ENCODE measurements at places on chromosomes 1 and 21.
A peak's percentile ranks its signal among the peaks of the same experiment; 100 is the strongest.

- DNase-seq, result no peak
Observed at GRCh38 chr1:167104256-167104633, 10.4 kb downstream of the STYXL2 start.

DNA sequence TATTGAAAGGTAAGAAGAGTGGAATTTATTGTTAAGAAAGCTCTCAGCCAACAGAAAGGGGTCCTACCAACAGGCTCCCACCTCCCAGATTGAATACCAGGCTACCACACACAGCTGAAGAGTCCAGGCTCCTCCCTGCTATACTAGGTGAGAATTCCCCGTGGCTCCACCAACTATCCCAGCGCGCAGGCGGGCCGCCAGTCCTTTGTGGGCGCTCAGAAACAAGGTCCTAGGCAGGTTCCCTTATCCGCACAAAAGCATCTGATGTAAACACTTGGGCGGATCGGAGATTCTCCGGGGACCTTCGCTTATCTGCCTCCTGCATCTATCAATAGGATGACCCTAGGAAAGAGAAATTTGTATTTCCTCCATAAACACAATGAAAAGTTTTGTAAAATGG is 423.9 kb upstream of the ADGRL4 start:
- DNase-seq, result no peak

DNA sequence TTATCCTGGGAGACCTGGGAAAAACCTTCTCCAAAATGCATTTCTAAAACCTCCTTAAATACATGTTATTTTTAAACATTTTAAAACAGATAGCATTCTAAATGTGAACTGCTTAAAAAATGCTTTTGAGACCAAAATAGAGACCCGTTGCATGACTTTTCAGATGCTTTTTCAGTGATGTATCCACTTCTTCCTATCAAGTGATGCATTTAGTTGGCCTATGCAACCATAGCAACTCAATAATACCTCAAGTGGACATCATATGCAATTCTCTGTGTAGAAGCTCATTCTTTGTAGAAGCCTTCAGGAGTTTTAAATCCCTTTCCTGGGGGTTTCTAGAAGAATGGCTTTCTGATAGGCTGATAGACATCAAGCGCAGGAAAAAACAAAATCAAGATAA is 94.5 kb upstream of the RAVER2 start:
- no peak for DNase-seq

GRCh38 chr1:89550995-89551394 is 26.4 kb downstream of the LRRC8B start:
- no peak for DNase-seq

GRCh38 chr1:8083739-8084484 is 57.8 kb upstream of the ERRFI1 start:
- no peak for DNase-seq

- DNase-seq, result no peak
Observed at GRCh38 chr1:38671221-38671620, 188.4 kb downstream of the RRAGC start.

GRCh38 chr1:170556917-170557316 is 25.0 kb downstream of the GORAB start:
- DNase-seq, result no peak

DNA sequence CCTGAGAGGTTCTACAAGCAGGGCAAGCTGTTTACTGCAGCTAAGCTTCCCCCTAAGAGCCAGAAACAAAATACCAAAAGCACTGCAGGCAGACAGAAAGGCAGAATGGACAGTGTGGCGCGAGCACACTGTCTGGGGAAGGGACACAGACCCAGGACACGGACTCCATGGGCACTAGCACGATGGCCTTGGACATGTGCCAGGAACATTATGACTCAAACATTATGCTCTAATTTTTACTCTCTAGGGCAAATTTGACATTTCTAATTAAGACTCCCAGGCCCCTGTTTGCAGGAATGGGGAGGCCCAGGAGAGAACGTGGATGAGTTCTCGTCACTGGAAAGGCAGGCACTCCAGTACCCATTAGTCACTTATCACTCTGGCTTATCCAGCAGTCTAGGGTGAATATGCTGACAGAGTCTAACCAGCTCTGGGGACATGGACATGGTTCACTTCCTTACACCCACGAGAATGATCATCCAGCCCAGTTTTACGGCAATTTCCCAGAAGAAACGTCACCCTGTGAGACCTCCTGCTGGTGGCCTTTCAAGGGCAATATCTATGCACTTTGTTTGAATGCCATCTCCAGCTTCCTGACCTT is 45.1 kb downstream of the CAPN8 start:
- no peak for DNase-seq

DNA sequence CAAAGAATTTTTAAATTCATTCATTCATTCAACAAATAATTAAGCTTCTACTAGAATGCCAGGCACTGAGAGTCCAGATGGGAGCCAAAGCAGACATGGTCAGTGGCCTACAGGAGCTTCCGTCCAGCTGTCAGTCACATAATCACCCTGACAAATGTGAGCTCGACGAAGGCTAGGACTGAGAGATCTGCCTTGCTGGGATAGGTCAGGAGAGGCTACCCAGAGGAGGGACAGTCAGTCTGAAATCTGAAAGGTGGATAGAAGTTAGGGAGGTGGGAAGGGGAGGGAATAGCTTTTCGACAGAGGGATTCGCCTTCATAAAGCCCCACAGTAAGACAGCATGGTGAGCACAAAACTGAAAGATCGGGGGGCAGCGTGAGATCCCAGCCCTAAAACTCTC is 8.3 kb downstream of the EPHX1 start:
- DNase-seq, result no peak

DNA sequence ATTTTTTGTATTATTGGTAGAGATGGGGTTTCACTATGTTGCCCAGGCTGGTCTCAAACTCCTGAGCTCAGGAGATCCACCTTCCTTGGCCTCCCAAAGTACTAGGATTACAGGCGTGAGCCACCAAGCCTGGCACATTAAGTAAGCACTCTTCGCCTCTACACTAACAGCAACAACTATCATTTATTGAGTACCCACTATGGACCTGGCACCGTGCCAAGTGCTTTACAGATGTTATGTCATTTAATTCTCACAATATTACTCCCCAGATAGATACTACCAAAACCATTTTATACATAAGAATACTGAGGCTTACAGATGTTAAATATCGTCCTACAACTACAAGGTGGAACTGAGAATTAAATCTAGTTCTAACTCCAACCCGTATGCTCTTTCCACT is 50.1 kb downstream of the TUT4 start:
- no peak for DNase-seq

DNA sequence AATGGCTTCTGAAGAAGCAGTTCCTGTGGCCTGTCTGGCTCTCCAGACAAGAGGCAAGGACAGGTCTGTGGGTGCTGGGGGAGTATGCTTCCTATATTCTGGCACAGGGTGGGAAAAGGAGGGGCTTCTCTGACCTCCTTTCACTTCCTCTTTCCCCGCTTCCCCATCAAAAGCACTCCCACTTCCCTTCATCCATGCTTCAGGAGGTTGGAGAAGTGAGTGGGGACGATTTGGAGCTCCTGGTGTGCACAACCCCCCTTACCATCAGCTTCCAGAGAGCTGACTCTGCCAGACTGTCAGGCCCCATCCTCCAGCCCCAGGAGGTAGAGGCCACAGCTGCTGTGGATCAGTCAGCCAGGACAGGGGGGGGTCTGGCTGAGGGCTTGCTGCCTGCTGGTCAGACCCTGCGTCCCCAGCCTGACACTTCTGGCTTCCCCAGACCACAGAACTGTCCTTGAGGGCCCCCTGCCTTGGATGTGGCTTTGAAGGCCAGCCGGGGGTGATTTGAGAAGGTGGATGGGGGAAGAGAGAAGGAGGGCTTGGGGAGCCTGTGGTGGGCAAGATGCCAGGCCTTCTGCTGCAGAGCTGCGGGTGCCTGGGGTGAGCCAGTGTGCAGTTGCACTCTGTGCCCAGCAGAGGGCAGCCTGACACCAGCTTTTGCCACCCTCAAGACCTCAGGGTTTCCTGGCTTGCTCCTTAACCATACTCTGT is 21.5 kb upstream of the TMEM222 start:
- DNase-seq, result peak; percentile 23

DNA sequence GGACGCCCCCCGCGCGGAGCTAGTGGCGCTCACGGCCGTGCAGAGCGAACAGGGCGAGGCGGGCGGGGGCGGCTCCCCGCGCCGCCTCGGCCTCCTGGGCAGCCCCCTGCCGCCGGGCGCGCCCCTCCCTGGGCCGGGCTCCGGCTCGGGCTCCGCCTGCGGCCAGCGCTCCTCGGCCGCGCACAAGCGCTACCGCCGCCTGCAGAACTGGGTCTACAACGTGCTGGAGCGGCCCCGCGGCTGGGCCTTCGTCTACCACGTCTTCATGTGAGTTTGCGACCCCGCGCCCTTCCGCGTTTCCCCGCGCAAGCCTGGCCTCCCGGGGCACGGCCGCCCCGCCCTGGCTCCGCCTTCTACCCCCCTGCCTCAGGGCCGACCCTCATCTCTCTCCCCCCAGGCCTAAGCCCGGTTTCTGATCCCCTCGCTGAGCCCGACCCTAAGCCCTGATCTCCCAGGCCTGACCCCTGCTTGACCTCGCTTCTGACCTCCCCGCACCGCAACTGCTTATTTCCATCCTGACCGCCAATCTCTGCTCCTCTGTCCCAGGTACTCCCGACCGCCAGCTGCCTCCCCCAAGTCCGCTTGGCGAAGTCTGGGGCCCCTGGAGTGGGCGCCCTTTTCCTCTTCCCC is 669 bp downstream of the KCNQ4 start:
- no peak for DNase-seq

Data from NCI-H1930 (cell line).